Left cardiac atrium (tissue), 4 donors: ENCODE measurements at places on chromosomes 5 and 9. TPM values are rescaled to one million over a fixed set of nuclear protein-coding genes. Genes with fewer than 3 reads are reported as not detected.

- peak; percentile 83 for DNase-seq
Observed at GRCh38 chr5:171494452-171495121, 75.1 kb downstream of the FGF18 start.

DNA sequence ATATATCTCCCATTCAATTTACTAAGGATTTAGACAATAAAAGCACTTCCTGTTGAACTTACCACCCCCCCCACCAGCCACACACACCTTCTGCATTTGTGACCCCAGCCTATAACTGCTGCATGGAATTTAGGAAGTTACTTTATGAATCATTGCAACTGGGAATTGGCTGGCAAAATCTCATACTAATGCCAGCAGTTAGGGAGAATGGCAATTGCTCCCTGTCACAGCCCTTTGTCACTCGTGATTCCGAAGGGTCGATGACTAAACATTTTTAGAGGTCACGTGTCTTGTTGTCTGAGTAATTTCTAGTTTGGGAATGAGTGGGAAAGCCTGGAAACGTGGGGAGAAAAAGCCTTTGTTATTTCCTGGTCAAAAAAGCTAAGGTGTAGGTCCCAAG, 46.6 kb upstream of the PCA3 start:
- DNase-seq, result no peak

- no peak for DNase-seq
Observed at GRCh38 chr9:96031916-96032534, 156.5 kb downstream of the ERCC6L2 start.

- no peak for DNase-seq
Observed at GRCh38 chr9:3569529-3569928, 43.7 kb upstream of the RFX3 start.

- DNase-seq, result no peak
Observed at GRCh38 chr9:116149844-116150243, 3.7 kb upstream of the PAPPA start.

- DNase-seq, result peak; percentile 49
Observed at GRCh38 chr5:141369994-141370848, at the start of gene PCDHGB3. Gene PCDHGB3, plus strand, starts transcription at chr5:141370242. Its CDS starts 153 bp downstream, at chr5:141370395.

- DNase-seq, result no peak
Observed at GRCh38 chr9:111974092-111974681, 77.6 kb downstream of the UGCG start.

DNA sequence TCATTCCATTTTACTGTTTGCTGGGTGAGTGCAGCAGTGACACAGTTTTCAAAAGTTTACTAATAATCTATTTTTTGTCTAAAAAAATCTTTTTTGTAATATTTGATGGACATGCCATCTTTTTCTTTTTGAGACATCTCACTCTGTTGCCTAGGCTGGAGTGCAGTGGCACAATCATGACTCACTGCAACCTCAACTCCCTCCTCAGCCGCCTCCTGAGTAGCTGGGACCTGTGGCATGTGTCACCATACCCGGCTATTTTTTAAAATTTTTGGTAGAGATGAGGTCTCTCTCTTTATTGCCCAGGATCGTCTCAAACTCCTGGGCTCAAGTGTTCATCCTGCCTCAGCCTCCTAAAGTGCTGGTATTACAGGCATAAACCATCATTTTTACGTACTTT, 86.0 kb downstream of the KDM4C start:
- no peak for DNase-seq

- DNase-seq, result no peak
Observed at GRCh38 chr5:53180538-53180937, 71.0 kb upstream of the MOCS2 start.

- no peak for DNase-seq
Observed at GRCh38 chr5:75886706-75887105, 169.5 kb upstream of the POC5 start.

GRCh38 chr9:738209-738915, 103.1 kb upstream of the DMRT1 start:
- peak; percentile 71 for DNase-seq

DNA sequence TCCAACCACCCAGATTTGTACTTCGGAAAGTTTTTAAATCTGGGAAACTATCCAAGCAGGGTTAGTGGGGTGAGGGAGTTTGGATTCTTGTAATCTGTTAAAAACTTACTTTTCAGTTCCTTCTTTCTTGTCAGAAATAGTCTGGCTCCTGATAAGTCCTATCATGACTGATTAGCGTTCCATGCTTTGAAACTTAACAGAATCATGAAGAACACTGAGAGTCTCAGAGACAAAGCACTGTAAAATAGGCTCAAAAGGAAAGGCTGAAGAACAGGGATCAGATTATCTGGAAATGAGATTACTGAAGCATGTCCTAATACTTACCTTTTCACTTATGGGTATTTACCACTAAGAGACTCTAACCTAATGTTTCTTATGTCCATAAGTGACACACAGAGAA, 242.5 kb downstream of the ARRDC3 start:
- DNase-seq, result no peak

DNA sequence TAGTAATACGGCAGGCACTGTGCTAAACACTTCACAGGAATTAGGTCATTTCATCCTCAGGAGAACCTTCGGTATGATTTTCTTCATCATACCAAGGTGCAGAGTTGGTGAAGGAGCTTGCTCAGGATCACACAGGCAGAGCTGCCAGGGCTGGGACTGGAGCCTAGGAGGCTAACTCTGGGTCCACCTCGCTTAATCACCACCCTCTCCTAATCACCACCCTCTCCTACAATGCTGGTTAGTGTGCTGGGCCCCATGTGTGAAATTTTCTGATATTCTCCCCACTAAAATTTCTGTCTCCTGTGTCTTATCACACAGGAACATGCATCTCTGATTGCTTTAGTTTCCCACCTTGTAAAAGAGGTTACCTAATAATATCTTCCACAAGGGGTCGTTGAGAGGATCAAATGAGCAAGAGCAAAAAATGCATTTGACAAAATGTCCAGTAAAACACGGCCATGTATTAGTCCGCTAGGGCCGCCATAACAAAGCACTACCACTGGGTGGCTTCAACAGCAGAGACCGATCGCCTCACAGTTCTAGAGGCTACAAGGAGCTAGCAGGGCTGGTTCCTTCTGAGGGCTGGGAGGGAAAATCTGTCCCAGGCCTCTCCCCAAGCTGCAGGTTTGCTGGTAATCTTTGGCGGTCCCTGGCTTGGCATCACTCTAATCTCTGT, 128.2 kb upstream of the NFIB start:
- DNase-seq, result no peak

- no peak for DNase-seq
Observed at GRCh38 chr5:69167493-69167855, 524 bp downstream of the CCNB1 start.

GRCh38 chr5:112065781-112066180, 308.8 kb upstream of the NREP start:
- no peak for DNase-seq

- DNase-seq, result peak; percentile 35
Observed at GRCh38 chr5:137022043-137022442, 477.1 kb downstream of the SPOCK1 start.

- DNase-seq, result no peak
Observed at GRCh38 chr5:135379046-135379654, 19.9 kb downstream of the MACROH2A1 start.

Gene SIMC1
- total RNA-seq, result 6.8 TPM

Gene ARHGEF37
- total RNA-seq, result 17.3 TPM

Gene PCDHB10
- 1.5 TPM for total RNA-seq

Gene RLN1
- total RNA-seq, result 0.34 TPM

Gene CNTNAP3
- total RNA-seq, result 13.7 TPM

Gene SMC5
- 21.0 TPM for total RNA-seq

Gene PLAA
- 26.6 TPM for total RNA-seq

Gene GABRA6
- total RNA-seq, result not detected
